ENCODE measurements at places on chromosomes 4 and X.

DNA sequence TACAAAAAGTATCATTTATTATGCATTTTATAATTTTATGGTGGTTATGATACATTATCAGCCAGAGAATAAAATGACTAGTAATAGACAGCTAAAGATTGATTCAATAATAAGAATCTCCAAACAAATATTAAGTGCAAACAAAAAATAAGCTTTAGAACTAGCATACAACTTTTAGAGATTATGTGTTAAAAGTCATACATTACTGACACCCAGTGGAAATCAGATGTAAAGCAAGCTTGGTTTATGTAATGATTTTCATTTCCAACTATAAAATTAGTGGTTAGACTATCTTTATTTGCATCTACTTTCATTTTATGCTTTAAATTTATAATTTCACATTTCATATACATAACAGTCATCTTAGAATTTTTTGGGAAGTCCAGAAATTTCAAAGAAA, 57.7 kb downstream of the IL13RA2 start:
- DNase-seq, result no peak

- peak; percentile 47 for DNase-seq
Measured at GRCh38 chrX:47523297-47523696, 37.7 kb upstream of the ARAF start.

GRCh38 chrX:18721683-18722499, 14.4 kb downstream of the PPEF1 start:
- no peak for DNase-seq

GRCh38 chr4:36332782-36333131, 51.3 kb downstream of the DTHD1 start:
- DNase-seq, result no peak

GRCh38 chrX:104098151-104098808, 14.0 kb upstream of the ZCCHC18 start:
- peak; percentile 11 for DNase-seq

- no peak for DNase-seq
Measured at GRCh38 chr4:153241970-153242838, 38.0 kb downstream of the TRIM2 start.

- no peak for DNase-seq
Measured at GRCh38 chr4:4387531-4388310, 819 bp downstream of the NSG1 start.

GRCh38 chr4:75142850-75143249, 209.9 kb downstream of the PARM1 start:
- no peak for DNase-seq

DNA sequence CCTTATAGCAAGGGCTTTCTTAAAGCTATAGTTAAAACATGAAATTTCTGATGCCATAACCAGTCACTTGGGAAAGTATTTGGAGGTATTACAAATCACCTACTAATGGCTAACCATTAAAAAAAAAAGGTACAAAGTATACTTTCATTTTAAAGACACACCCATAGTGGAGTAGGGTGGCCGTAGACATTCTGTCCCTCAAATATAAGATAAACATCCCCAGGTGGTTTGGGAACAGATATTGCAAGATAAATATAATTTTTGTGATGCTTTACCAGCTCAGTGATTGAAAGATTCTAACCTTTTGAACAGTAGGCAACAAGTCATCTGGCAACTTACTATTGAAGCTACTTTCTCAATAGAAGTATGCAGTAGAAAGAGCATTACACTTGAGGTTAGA, 6.2 kb upstream of the FAT1 start:
- DNase-seq, result no peak

GRCh38 chr4:113444386-113444785, 317.2 kb downstream of the CAMK2D start:
- no peak for DNase-seq

- DNase-seq, result no peak
Measured at GRCh38 chr4:48785302-48785701, 5.2 kb upstream of the FRYL start.

DNA sequence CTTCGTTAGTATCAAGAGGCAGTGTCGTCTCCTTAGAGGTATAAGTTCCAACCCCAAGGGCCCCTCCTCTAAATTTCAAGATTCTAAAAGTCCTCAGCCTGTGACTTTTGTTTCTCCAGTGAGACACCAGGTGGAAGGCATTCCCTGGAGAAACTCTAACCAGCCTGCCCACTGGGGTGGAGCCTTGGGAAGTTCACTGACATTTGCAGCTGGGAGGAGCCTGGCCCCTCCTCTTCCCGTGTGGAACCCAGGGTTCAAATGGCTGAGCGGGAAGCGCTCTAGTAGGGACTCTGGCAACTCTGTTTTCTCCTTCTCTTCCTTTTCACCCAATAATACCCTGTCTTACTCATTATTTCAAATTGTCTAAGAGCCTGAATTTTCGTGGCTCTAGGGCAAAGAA, 325.0 kb downstream of the TLL1 start:
- no peak for DNase-seq

- DNase-seq, result no peak
Measured at GRCh38 chr4:156975686-156976085, 4.1 kb upstream of the PDGFC start.

- DNase-seq, result no peak
Measured at GRCh38 chrX:124378643-124379042, 32.3 kb downstream of the SH2D1A start.

DNA sequence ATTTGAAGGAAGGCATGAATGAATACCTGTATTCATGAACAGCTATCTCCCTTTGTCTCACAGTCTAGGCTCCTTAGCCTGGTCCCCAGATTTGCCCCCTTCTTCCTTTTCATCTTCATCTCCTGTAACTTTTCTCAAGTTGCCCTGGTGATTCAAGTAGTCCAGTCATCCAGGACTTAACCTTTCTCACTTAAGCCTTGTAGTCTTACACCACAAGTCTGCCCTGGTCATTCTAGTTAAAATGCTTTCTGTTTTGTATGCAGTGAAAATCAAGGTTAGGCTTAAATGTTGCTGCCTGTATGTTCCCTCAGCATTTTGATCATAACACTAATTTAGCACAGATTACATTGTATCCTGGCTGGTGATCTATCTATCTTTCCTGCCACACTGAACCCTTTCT, 58.5 kb upstream of the SLC7A11 start:
- no peak for DNase-seq

GRCh38 chr4:3355266-3355748, 62.5 kb downstream of the RGS12 start:
- DNase-seq, result no peak

- DNase-seq, result no peak
Measured at GRCh38 chrX:104047171-104047570, 7.4 kb downstream of the H2BW2 start.

DNA sequence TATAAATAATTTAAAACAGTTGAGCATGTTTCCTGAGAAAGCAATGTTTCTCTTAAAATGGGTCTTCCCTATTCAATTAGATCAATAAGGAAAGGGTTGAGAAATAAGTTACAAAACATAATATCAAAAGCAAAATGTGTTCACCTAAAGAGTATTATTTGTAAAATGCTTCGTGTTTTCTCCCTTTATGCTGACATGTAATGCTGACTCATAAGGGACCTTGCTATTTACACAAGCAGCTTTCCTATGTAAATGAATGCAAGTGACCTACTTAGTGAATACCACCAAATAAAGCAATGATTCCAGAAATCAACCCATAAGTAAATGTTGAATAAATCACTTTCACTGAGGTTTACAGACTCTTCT, 91.5 kb downstream of the ELOVL6 start:
- DNase-seq, result no peak

- DNase-seq, result no peak
Measured at GRCh38 chr4:42642101-42642797, 14.7 kb downstream of the ATP8A1 start.

DNA sequence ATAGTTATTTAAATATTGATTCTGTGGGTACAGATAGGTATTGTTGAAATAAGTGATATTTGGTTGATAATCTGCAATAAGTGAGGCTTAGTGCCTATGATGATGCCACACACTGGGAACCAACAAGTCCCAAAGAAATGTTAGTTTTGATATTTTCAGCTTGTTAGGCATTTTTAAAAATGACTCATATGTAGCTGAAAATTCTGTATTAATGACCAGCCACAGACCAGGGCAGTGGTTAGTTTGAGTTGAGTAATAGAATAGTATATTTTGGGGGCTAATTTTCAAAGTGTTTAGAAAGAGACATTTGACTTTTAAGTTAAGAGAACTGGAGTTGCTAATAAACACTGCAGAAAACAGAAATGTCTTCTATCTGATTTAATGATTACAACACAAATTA, 9.4 kb downstream of the INTU start:
- DNase-seq, result no peak

- DNase-seq, result no peak
Measured at GRCh38 chrX:470686-471085, 84.0 kb upstream of the PPP2R3B start.

DNA sequence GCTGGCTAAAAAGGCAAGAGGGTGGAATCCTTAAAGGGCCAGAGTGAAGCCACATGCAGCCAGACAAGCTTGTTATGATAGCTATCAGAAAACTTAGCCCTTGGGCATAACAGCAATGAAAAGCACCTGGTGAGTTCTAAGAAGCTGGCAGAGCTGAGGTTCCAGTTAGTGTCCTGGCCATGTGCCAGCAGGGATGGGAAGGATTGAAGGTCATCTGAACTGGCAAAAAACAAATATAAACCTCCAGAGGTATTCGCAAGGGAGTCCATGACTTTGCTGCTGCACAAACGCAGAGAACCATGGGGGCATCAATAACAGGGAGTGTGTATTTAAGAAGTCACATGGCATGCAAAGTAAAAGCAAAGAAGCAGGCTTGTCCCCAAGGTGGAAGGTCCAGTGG, 208.9 kb downstream of the FAM47A start:
- no peak for DNase-seq

- DNase-seq, result no peak
Measured at GRCh38 chr4:13329340-13329850, 154.7 kb downstream of the RAB28 start.

GRCh38 chrX:39972340-39972739, 125.4 kb downstream of the BCOR start:
- DNase-seq, result no peak

- DNase-seq, result no peak
Measured at GRCh38 chrX:9534686-9535085, 69.8 kb downstream of the TBL1X start.

DNA sequence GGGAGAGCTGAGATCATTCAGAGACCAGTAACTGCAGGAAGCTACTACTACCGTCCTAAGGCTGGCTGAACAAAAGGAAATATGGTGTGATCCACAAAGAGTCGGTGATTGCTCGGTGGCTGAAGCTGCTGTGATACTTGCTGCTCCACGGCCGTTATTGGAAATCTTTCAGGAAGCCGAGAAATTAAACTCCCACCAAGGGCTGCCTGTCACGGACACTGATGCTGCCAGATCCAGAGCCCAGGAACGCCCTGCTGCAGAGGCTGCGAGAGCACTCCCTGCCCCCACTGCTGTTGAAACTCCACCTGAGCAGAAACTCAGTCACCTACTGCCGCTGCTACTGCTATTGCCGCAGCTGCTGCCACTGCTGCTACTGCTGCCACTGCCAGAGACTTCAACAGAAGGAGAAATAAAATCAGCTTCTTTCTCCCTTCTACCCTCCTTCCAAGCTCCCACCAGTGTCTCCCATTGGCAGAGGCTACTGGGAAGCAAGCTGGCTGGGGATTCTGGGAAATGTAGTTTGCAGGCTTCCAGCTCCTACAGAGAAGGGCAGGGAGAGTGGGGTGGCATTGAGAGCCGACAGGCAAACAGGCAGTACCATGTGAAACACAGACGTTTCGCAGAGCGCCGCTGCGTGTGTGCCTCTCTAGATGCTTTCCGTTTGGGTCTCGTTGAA, 126.0 kb upstream of the ENPP6 start:
- DNase-seq, result no peak

GRCh38 chr4:912548-913279, 19.4 kb downstream of the GAK start:
- no peak for DNase-seq

DNA sequence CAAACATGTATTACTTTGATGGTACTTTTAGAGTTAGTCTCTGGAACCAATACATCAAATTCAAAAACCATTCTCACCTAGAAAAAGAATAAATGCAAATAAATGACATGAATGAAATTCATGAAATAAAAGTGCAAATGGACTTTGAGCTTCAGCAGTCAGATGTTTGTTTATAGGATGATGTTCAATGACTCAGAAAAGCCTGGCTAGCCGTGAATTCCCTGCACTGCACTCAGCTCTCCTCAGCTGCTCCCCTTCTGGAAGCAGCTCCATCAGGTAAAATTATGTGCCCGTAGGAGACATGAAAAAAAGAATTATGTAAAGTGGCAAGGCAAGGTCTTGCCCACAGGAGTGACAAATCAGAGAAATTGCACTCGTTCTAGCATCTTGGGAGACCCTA, 390.6 kb downstream of the GPM6A start:
- DNase-seq, result no peak

- peak; percentile 65 for DNase-seq
Measured at GRCh38 chrX:24153178-24153795, 3.8 kb downstream of the ZFX start.

- no peak for DNase-seq
Measured at GRCh38 chr4:7359400-7360062, 75.2 kb downstream of the PSAPL1 start.

DNA sequence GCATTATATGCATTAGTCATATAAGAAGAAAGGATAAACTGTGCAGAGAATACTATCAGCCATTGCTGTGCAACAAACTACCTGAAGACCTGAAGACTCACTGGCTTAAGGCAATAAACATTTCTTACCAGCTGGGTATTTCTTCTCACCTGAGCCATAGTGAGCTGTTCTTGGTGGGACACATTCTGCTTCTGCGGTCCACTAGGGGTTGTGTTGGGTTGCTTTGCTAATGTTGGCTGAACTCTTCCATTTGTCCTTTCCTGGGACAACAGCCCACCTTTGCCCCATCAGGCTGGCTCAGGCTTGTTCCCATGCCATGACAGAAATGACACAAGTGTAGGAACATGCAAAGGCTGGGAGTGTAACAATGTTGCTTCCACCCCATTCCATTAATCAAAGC, 388.6 kb downstream of the PCDH7 start:
- DNase-seq, result no peak

DNA sequence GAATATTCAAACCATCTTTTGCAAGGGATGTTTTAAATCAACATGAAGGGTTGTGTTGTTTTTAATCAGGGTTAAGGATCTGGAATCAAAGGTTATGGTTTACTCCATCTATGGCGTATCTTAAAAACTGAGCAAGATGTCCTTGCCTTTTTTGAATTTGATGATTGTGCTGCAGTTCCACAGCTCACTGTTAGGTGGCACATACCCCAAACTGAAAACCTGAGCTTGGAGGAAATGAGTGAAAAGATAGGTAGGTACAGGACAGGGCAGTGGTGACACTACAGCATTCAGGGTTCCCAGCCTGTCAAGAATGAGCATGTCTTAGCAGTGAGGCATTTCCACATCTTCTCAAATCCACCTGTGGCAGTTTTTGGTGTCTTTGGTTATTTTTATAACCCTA, 13.1 kb upstream of the EOLA1 start:
- no peak for DNase-seq

- DNase-seq, result peak; percentile 49
Measured at GRCh38 chr4:186037692-186038658, 31.0 kb upstream of the TLR3 start.
